Activated CD8-positive, alpha-beta memory T cell treated with anti-CD3 and anti-CD28 coated beads for 48 hours (primary cell): ENCODE measurements at places on chromosomes 7 and 10.

GRCh38 chr10:75540357-75540966 is 109.0 kb downstream of the LRMDA start:
- no peak for DNase-seq

DNA sequence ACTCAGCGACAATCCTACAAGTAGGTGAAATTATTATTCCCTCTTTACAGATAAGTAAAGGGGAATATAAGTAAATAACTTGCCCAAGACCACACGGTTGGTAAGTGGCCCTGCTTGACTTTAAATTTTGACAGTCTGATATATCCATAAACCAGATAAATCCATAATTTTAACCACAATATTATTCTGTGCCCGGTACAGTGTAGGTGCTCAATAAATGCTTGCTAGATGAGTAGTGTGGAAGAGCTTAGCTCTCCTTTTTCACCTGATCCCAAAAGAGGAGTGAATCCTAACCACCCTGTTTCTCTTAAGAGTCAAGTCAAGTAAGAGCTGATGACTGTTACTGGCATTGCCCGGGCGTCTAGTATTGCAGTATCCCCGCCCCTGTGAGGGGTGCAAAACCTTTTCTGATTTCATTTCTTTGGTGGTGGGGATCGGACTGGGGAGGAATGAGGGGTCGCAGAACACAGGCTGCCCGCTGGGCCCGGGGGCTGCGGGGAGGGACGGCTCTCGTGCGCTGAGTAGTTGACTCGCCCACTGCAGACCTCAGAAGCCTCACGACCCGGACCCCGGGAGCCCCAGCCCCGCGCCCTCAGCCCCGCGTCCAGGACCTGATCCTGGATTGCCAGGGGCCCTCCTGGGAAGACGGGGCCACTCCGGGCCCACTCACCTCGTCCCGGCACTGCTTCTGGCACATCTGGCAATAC is 490 bp downstream of the KIN start:
- peak; percentile 10 for DNase-seq

DNA sequence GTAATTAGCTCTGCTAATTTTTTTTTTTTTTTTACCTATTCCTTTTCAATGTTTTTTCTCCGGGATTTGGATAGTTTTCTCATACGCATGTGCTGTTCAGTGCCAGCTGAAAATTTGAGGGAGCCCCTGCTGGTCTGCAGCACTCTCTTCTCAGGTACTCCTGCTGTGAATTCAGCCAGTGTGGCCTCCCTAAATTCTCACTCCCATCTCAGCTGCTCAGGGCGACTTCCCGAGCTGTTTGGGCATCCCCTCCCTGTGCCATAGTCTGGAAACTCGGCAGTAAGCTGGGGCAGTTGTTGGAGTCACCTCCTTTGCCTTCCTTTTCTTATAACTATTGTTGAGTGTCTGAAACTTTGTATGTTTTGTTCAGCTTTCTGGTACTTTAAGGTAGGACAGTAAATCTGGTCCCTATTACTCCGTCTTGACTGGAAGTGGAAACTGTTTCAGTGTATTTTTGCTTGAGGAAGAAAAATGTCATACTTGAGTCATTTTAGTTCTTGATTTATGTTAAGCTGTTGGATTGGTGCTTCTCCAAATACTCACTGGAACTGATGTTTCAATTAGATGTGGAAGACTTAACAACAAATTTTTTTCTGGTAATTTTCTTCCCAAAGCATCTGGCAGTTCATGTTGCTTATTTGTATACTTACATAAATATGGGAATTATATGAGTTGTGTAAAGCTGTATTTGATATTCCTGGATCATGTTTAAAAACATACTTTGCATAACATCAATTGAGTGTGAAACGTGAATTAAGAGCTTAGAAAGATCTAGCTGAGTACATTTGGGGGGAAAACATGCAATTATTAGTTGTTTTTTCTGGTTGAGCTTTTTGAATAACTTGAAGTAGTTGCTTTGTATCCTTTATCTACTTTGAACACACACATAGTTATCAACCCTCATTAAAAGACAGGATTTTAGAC is 33.7 kb downstream of the MINPP1 start:
- no peak for DNase-seq

DNA sequence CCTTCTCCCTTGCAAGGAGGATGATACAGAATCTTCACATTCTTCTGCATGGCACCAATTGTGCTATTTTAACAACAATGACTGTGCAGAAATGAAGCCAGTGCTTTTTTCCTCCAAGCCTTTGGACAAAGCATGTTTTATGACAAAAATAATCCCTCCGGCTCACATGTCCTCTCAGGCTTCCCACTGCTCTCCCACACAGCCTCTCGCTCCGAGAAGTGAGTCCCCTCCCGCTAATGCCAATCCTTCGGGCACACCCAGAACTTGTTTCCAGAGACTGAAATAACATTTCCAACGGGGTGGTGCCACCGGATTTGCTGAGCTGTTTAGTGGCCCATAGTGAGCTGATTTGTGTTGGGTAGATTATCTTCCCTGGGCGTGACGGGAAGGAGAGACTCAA is 35.8 kb downstream of the RBM17 start:
- DNase-seq, result no peak

- no peak for DNase-seq
Observed at GRCh38 chr7:110871856-110872255, 219.1 kb upstream of the LRRN3 start.

DNA sequence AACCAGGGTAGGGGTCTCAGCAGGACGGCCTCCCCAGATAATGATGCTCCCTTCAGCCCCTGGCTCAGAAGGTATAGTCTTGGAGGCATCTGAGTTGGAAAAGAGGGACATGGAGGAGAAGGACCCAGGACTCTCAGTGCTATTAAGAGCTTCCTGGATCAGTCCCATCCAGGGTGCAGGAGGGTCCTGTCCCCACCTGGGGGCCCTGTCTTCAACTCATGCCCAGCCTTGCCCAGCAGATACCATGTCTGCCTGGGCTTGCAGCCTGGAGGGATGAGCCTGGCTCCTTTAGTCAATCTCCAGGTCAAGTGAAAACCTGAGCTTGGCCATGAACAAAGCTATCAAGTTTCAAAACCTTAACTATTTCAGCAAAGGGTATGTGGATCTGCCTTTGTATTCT is 67.6 kb downstream of the PRTFDC1 start:
- DNase-seq, result no peak

DNA sequence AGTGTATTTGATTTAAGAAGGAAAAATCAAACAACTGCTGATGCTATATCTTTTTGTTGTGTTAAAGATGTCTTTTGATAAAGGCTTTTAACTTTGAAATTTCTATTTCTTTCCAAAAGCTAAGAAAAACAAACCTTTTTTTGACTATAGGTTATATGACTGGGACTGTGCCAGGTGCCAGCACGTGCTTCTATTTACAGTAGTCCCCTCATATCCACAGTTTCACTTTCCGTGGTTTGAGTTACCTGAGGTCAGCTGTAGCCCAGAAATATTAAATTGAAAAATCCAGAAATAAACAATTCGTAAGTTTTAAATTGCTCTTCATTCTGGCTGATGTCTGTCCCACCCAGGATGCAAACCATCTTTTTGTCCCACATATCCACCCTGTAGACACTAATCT is 104.3 kb downstream of the BBS9 start:
- DNase-seq, result no peak

DNA sequence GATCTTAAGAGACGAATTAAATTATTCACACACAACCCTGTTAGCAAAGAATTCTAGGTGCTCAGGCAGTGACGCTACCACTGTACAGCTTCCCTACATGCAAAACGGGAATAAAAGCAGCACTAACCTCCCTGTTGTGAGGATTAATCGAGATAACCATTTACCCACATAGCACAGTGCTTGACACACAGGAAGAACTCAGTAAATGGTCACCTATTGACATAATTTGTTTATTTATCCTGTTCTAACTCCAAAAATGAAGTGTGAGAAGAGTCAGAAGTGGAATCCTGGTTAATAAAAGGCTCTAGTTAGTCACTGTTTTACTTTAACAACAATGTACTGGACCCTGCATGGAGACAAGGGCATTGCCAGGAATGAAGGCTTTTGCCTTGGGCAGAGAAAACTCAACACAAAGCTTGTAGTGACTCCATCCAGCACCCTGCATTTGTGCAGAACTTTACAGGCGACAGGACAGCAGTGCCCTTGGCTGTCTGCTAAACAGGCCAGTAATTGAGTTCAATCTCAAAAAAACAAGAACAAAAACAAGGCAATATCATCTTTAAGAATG is 103.8 kb downstream of the SORBS1 start:
- DNase-seq, result no peak

DNA sequence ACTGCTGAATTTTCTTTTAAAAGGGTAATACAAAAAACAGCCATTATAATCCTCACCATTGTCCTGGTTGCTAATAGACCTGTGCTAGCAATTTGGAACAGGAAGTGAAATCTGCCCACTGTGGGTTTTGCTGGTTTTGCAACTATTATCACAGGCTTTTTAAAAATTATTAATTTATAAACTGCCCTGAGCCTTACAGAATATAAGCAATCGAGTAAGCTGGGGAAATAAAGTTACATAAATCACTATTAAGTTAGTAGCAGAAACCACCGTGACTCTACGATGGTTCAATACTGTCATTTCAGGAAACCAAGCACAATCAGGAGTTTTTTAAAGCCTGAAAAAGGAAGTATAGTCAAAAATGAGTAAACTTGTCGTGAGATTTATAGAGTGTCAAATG is 62.3 kb downstream of the TMEM26 start:
- DNase-seq, result no peak

DNA sequence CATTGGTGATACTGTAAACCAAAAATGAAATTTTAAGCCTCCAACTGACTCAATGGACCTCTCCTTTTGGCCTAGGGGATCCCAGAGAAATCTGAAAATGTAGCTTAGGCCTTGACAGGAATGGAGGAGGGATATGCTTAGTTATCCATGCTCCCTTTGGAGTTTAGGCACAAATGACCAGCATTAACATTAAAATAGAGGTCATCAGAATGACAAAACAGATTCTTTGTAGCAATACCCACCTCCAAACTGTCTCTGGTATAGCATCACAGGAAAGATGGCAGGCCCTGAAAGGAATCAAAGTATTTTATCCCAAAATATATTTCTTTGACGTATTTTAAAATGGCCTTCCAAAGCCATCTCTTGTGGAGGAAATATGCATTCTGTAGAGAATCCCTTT is 39.1 kb upstream of the LRRN3 start:
- DNase-seq, result no peak

GRCh38 chr7:70759674-70760073 is 372.3 kb upstream of the GALNT17 start:
- DNase-seq, result no peak

DNA sequence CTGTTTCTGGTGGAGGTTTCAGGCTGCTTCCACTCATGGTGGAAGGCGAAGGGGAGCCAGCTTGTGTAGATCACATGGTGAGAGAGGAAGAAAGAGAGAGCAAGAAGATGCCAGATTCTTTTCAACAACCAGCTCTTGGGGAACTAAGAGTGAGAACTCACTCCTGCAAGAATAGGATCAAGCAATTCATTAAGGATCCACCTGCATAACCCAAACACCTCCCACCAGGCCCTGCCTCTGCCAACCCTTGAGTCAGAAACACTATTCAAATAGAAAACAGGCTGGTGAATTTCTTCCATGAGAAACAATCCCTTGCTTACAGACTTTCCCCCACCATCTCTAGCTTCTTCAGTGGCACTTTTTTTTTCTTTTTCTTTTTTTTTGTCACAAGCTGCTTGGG is 317.2 kb downstream of the GPR158 start:
- no peak for DNase-seq
